ENCODE measurements at places on chromosomes 6 and 20.

GRCh38 chr20:25057234-25058050, 497 bp downstream of the ACSS1 start:
- peak; percentile 87 for DNase-seq

GRCh38 chr6:150230832-150231524, 88.1 kb downstream of the PPP1R14C start:
- DNase-seq, result no peak

GRCh38 chr6:155378724-155379123, 64.4 kb upstream of the TFB1M start:
- no peak for DNase-seq

GRCh38 chr20:33828326-33828844, 17.2 kb downstream of the CHMP4B start:
- DNase-seq, result no peak

DNA sequence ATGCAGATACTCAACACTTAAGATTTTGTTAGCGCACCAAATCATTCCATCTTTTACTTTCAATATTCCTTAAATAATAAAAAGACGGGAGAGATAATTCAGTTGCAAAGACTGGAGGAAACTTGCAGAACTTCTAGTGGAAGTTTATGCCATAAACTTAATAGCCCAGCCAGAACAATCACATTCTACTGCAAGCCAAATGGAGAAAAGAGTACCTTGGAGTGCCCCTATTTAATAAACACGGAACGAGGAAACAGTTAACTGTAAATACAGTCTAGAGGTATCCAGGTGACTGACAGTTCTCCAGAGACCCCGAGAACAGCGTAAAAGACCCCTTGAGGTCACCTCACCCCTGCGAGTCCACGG, 635 bp downstream of the SLC35B3 start:
- no peak for DNase-seq

DNA sequence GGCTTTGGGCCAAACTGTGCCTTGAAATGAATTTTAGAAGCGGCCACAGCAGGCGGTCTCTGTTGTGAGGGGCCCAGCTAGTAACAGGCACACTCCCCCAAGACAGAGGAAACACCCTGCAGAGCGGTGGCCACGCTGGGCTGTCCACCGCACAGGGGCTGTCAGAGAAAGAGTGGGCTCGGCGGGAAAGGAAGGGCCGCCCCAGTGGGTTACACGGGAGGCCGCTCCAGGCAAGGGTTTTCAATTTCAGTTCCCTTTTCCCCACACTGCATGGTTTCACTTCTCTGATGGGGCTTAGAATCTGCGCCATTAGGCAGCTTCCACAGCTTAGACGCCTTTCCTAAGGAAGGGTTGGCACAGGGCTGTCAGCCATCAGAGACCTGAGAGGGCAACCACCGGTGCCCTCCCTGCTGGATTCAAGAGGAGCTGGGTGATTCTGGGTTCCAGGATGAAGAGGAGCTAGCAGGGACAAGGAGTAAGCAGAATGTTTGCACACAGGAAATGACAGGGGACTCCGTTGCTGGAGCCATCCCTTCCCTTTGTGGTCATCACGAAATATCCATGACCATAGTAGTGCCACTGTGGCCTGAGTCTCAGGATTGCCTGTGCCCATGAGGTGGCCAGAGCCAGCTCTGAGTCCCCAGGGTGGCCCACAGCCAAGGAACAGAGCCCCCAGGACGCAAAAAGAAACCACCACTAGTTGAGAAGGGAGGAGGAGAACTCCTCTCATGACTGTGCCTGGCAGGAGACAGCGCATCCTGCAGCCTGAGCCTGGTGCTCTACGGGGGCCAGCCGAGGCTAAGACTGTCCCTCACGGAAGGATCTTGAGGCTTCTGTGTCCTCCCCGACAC, 282.7 kb downstream of the NRN1 start:
- no peak for DNase-seq

- DNase-seq, result no peak
Observed at GRCh38 chr20:34040300-34040995, 46.7 kb downstream of the RALY start.

GRCh38 chr6:160104821-160105517, 16.6 kb upstream of the SLC22A1 start:
- DNase-seq, result no peak

- DNase-seq, result no peak
Observed at GRCh38 chr20:21019814-21020658, 86.1 kb downstream of the LINC00237 start.

All from activated CD4-positive, alpha-beta memory T cell treated with anti-CD3 and anti-CD28 coated beads for 36 hours (primary cell).